ENCODE measurements at places on chromosomes 13 and 19. TPM values are rescaled to one million over a fixed set of nuclear protein-coding genes. Genes with fewer than 3 reads are reported as not detected.

DNA sequence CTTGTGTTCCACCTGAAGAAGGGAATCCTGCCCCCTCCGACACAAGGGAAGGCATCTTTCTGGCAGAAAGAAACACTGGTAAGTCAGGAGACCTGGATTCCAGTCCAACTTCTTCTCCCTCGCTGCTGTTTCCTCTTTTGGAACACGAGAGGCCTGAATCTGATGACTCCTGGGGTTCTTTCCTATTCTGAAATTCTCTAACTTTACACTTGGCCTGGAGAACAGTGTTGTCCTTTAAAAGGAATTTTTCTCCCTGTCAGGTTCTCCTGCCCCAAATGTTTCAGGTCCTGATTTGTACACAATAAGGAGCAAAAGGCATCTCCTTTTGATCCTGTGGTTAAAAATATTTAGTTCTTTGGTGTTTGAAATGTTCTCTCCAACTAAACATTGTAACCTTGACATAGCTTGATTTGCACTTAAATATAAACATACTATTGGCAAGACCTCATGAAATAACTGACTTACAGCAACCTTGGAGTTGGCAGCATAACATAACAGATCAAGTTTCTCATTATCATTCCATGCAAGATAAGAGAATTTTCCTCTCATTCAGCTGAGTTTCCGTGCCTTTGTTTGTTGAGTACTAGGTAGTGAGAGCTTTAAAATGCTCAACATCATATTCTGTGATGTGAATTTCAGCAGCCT lies 244.8 kb downstream of the COG6 start:
- peak; percentile 18 for DNase-seq

DNA sequence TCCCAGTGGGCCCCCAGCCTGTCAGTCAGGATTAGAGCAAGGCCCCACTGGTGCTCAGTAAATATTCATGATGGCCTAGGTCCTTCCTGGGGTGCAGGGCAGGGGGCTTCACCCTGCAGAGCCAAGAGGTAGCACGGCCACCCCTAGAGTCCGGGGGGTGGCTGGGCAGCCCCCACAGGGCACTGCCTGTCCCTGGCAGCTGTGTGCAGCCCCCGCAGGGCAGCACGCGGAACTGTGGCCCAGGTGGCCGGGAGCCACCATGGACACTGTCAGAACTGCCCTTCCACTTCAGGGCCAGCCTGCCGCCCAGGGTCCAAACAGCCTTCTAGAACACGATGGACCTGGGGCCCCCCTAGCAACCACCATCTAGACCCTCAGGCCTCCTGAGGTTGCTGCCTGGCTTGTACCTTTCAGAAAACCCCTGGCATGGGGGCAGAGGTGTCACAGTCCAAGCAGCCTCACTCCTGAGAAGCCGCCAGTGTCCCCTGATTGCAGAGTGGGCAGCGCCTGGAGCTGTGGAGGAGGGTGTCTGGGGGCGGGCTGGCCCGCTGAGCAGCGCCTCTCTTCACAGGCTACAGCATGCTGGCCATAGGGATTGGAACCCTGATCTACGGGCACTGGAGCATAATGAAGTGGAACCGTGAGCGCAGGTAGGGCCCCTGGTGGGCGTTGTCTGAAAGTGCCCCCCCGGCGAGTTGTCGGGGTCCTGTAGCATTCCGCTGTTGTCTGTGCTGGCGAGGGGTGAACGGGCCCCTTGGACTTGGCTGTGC lies 2.9 kb upstream of the YJEFN3 start:
- DNase-seq: no peak

The ZNF135 gene
- 8.2 TPM for total RNA-seq

DNA sequence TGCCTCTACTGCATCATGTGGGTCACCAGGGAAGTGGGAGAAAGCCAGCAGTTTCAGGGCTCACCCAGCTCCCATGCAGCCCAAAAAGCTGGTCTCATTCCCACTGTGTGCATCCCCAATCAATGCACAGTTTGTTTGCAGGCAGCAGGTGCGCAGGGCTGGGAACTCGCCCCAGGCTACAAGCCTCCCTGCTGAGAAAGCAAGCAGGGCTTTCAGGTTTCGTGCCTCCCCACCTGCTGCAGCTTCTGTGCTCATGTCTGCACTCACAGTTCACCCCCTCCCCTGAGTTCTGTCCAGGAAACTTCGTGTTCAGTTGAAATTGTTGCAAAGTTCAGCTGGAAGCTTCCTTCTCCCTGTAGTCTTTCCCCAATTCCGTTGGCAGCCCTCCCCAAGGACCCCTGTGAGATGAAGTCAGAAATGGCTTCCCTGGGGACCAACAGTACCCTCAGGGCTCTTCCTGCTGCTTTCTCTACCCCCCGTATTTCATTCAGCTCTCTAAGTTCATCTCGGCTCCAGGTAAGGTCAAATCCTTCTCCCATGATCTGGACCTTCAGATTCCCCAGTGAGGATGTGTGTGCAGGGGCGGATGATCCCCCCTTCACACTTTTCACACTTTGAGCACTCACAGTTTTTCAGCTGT lies 10.3 kb upstream of the KLK3 start:
- no peak for DNase-seq

DNA sequence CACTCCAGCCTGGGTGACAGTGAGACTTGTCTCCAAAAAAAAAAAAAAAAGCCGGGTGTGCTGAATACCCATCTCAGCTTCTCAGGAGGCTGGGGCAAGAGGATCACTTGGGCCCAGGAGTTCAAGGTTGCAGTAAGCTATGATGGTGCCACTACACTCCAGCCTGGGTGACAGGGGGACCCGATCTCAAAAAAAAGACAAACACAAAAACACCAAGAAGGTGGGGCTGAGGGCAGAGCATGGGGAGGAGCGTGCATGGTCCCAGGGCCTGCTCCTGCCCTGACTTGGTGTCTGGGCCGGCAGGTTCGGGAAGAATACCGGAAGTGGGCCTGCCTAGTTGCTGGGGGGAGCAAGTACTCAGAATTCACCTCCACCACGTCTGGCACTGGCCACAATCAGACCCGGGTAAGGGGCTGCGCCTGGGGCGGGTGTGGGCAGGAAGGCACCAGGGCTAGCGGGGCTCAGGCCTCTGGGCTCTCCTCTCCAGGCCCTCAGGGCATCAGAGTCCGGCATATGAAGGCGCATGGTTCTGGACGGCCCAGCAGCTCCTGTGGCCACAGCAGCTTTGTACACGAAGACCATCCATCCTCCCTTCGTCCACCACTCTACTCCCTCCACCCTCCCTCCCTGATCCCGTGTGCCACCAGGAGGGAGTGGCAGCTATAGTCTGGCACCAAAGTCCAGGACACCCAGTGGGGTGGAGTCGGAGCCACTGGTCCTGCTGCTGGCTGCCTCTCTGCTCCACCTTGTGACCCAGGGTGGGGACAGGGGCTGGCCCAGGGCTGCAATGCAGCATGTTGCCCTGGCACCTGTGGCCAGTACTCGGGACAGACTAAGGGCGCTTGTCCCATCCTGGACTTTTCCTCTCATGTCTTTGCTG lies 11.3 kb downstream of the DDX39A start:
- no peak for DNase-seq

DNA sequence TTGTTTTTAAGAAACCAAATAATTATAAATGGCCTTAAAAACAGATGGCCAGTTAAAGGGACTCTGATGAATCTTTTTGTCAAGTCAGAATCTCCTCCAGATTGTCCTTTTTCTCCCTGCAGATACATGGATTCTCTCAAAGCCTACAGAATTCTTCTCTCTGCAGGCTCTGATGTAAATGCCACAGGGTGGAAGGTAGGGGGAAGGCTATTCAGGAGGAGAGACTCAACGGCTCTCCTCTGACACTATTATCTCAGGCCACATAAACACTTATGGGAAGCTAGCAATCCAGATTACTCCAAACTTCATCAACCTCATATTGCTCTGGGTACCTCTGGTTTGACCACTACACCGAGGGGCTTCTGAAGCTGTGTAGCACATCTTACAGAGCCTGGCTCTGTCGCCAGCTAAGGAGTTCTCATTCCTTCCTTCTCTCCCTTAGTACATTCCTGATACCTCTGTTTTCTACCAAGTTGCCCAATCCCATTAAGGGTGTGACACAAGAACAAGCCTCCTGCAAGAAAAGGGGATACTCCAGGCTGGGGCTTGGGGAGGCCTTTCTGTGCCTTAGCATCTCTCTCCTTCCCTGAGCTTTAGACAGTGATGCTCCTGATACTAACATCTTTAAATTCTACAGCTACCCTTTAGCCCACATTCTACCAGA lies 14.9 kb downstream of the LCP1 start:
- DNase-seq: no peak

DNA sequence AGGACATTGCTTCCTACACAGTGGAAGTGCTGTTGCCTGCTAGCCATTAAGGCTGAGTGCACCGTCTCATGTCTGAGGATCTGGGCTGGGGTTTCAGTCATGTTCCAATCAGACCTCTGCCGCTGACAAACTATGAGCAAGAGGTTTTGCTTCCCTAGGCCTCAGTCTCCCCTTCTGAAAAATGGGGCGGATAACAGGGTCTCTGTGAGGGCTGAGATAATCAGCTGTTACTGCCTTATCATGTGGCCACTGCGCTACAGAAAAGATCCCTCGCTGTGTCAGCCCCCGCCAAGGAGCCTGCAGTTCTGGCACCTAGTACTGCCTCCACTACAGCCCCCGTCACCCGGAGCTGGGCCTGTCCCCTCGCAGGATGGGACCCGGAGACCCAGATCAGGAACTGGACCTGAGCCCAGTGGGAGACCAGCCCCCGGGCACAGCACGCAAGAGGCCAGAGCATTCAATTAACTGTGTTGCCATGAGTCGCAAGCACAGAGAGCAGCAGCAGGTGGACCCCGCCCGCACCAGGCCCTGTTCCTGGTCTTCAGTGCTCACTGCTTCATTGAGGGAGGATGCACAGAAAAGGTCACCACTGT lies 3.0 kb upstream of the PNKP start:
- no peak for DNase-seq

The ZNF570 gene
- 5.4 TPM for total RNA-seq

The ZNF154 gene
- total RNA-seq: 4.4 TPM

- peak; percentile 33 for DNase-seq
These were observed 840 bp upstream of the CCNA1 start for GRCh38 chr13:36431204-36432105.
